ENCODE measurements at places on chromosomes 12 and 14.

DNA sequence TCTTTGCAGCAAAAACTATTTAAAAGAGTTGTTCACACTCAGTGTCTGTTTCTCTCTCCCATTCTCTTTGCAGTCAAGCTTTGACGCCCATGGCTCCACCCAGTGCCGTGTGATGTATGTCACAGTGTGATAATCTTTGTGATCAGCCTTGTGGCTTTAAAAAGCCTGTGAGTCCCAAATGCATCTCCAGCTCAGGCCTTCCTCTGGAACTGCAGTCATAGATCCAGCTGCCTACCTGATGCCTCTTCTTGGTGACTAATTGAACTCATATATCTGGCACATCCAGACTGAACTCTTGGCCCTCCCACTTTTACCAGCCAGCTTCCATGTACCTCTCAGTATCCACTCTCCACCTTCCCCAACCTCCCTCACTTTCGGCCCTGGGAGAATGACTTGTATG, 182.8 kb upstream of the ARHGAP5 start:
- no peak for DNase-seq

- no peak for DNase-seq
Observed at GRCh38 chr14:100524933-100525243, 62.3 kb downstream of the BEGAIN start.

DNA sequence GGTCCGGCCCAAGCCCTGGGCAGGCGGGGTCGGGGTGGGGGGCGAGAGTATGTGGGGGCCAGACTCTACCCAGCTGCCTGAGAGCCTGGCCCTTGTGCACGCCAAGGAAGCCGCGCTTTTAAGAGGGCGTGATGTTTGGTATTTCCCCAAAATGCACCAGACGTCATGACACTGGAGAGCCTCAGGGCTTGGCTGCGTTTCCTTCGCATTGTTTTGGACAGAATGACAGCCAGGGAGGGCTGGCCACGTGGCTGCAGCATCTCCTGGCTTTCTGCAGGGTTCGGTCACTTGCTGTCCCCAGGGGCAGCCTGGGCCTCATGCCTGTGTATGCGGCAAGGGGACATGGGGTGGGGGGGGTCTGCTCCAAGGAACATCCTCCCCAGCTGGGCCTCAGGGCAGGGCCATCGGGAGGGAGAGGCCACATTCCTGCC, 16.1 kb upstream of the NUDT14 start:
- DNase-seq = no peak

- DNase-seq = no peak
Observed at GRCh38 chr14:96221841-96222240, 17.2 kb downstream of the BDKRB2 start.

GRCh38 chr12:62190689-62191490, 69.3 kb upstream of the USP15 start:
- DNase-seq = no peak

DNA sequence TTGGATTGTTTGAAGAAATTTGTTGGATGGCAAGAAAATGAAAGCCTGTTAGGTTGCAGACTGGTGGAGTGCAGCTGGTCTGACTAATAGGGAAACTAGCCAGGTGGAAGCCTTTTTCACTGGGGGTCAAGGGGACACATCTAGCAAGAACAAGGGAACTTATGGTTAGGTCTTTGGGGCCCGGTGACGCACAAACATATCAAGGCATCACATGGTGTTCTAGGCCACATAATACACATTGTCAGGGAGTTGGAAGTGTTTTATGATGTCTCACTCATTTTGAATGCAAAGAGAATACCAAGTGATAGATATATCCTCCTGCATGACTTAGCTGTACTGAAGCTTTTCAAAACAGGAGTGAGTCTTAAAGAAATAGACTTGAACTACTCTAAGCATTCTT, 351.2 kb downstream of the KCNH5 start:
- no peak for DNase-seq

- DNase-seq = no peak
Observed at GRCh38 chr12:12533238-12533829, 29.3 kb downstream of the DUSP16 start.

GRCh38 chr14:28406196-28406595, 360.4 kb upstream of the FOXG1 start:
- no peak for DNase-seq

- DNase-seq = peak; percentile 9
Observed at GRCh38 chr12:45050751-45051571, at the start of gene DBX2. Gene DBX2, minus strand, starts transcription at chr12:45051099. Its CDS starts 172 bp downstream, at chr12:45050927.

- peak; percentile 80 for DNase-seq
Observed at GRCh38 chr12:57111031-57111734, at the start of gene STAT6. Gene STAT6, minus strand, starts transcription at chr12:57111362. Its CDS starts 3,084 bp downstream, at chr12:57108278.

- DNase-seq = no peak
Observed at GRCh38 chr14:76810953-76811400, 1.7 kb downstream of the ANGEL1 start.

- no peak for DNase-seq
Observed at GRCh38 chr12:22312336-22312735, 22.2 kb downstream of the ST8SIA1 start.

- DNase-seq = no peak
Observed at GRCh38 chr12:113456199-113456598, 15.5 kb downstream of the LHX5 start.

DNA sequence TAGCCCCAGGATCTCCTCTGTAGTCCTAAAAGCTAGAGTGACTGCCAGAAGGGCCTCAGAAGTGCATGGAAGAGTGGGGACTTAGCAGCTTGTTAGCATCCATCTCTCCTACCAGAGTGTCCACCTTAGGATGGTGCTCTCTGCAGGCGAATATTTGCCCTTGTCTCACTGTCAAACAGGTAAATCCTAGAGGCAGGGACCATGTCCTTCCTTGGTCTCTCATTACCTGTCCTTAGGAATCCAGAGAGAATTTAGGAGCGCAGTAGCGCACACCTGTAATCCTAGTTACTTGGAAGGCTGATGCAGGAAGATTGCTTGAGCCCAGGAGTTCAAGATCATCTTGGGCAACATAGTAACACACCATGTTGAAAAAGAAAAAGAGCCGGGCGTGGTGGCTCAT, 21.4 kb downstream of the AGAP2 start:
- DNase-seq = no peak

DNA sequence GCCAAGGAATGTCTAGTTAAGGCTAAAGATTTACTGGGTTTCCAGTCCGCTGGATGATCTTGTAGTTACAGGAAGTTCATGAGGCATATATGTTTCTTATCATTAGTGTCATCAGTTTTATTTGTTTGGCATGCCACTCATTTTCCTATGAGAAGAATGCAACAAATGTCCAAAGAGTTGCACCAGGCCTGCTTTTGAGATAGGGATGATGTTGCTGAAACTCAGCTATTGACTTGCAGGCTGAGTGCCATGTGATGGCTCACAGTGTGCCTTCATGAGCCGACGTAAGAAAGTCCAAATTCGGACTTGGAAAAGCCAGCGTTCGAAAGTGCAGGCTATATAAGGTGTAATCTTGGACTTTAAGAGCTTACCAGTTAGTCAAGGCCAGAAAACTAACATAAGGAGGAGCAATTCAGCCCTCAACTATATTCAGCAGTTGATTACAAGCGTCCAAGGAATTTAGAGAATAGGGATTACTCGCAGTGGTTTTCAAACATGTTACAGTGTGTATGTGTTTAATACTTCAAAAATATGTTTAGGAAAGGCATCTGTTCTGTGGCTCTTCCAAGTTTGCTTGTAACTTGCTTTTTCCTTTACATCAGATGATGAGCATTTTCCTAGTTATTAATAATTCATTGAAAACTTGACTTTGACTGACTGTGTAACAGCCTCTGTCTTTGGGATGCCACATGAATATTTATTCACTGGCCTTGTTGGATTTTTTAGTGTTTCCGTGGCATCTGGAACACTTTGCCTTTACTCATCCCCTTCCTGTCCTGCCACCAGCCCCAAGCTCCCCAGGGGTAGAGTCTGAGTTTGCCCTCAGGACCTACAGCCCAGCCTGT, 101.3 kb downstream of the LGMN start:
- no peak for DNase-seq

DNA sequence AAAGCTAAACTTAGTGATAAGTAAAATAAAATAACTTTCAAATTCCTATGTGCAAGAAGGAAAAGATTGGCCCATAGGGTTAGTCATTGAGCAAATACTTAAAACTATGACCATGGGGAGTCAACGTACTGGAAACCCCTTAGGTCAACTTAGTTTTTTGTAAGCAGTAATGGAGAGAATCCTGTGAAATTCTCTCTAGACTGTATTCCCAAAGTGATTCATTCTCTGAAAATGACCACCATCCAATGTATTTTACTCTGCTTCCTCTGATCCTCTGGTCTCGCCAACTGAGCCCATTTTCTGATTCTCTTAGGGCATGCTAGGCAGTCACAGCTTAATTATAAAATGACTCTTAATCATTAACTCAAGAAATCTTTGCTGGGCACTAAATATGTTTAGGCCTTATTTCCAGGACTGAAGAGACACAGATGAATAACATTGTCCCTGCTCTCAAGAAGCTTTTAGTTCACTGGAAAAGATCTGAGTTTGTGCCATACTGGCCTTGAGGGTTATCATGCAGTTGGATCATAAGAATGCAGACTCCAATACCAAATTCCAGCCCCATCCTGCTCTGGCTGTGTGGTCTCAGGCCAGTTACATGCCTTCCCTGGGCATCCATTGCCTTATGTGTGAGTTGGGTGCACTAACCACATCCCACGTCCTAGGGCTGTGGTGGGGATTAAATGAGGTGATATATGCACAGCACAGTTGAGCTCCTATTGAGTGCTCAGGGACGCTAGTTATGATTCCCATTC, 732.4 kb downstream of the AACS start:
- no peak for DNase-seq

- no peak for DNase-seq
Observed at GRCh38 chr14:61968207-61968606, 206.0 kb downstream of the SNAPC1 start.

DNA sequence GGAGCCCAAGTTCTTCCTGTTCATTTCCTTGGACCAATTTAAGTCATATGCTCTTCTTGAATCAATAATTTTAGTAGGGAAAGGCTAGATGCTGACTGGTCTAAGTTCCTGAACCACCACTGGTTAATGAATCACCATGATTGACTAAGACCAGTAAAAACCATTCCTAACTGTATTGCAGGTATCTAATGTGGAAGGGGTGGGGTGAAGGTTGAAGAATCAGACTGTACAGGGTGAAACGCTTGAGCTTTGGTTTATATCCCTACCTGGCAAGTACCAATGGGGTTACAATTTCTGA, 100.1 kb downstream of the DYRK2 start:
- no peak for DNase-seq

DNA sequence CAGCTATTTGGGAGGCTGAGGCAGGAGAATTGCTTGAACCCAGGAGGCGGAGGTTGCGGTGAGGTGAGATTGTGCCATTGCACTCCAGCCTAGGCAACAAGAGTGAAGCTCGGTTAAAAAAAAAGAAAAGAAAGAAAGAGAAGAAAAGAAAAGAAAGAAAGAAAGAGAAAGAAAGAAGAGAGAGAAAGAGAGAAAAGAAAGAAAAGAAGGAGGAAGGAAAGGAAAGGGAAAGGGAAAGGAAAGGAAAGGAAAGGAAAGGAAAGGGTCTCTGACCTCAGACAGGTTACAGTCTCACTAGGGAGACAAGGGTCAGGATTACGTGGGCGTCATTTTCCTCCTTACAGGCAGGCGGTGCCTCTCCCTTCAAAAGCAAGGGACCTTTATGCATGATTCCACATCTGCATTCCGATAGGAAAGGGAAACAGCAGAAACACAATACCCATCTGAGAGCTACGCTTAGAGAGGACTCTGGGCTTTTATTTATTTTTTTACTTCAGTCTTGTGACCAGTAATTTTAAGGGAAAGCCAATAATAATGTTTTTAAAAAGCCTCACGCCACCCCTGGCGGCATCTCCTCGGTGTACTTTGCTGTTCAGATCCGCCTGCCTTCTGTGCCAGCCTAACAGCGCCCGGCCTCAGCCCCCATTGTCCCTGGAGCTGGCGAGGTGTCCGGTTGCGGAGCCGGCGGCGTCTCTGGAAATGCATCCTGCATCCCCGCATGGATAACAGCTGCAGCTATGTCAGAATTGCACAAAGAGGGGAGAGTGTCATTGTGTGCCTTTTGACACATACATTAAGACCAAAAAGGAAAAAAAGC, 945 bp upstream of the HIP1R start:
- no peak for DNase-seq

DNA sequence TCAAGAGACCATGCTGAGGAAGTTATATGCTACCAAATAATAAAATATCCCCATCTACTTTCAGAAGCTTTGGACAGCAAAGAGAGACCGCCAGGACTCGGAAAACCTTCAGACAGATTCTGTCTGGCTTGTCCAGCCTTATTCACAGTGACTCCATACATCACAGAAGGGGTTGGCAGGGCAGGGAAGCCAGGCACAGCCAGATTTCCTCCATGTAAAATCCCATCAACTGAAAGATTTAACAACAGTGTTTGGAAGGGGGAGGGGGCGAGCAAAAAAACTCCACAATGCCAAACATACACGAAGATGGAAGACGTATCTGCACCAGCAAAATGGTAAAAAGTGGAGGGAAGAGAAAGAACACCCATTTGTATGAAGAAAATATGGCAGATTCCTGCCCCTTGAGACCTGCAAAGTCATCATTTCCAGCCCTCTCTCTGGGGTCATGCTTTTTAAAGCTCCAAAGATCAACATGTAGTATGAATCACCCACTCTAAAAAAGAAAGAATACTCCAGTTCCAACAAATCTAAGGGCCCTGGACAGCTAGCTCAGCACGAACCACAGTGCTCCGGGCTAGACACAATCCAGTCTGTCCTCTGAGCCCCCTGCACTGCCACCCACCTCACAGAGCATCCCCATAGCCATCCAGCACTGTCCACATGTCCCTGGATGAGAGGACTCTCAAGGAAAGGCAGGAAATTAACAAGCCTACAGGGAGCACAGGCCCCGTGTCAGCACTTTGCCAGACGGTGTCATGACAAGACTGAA, 116.4 kb downstream of the DICER1 start:
- DNase-seq = no peak

- DNase-seq = no peak
Observed at GRCh38 chr14:23123419-23123818, 4.4 kb upstream of the CEBPE start.

- no peak for DNase-seq
Observed at GRCh38 chr12:21631367-21631766, 26.3 kb downstream of the LDHB start.

DNA sequence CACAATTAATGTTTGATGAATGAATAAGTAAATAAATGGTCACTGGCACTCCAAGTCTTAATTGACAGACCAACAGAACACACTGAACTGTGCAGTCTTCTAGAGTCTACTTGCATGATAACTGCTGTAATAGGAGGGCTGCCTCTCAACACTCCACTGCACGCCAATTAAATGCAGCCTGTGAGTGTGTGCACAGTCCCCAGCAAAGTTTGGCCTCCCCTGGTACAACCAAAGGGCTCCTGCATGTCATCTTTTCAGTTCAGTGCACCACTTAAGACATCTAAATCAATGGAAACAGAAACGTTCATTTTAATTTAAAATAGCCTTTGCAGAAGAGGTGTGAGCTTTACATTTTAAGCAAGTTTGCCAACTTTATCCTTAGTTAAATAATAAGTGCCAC, 121.7 kb upstream of the USP15 start:
- no peak for DNase-seq

DNA sequence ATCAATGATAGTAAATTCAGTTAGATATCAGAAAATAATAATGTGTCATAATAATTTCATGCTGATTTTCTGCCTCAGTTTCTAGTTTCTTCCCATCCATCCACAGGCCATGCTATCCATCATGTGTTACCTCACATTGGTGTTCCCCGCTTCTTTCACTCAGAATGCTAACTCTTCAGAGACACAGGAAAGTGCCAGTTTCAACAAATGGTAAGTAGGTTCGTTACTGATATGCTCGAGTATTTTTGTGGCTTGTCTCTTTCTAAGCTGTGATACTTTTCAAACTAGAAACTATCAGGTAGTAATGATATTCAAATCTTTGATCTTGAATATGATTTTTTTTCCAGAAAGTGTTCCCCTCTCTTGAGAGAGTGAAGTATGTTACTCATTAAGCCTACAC, 1.5 kb downstream of the KLRB1 start:
- no peak for DNase-seq

GRCh38 chr12:11655842-11656241, 6.4 kb downstream of the ETV6 start:
- no peak for DNase-seq

All from GM06990 (cell line).